ENCODE measurements at places on chromosomes 2 and 18.

DNA sequence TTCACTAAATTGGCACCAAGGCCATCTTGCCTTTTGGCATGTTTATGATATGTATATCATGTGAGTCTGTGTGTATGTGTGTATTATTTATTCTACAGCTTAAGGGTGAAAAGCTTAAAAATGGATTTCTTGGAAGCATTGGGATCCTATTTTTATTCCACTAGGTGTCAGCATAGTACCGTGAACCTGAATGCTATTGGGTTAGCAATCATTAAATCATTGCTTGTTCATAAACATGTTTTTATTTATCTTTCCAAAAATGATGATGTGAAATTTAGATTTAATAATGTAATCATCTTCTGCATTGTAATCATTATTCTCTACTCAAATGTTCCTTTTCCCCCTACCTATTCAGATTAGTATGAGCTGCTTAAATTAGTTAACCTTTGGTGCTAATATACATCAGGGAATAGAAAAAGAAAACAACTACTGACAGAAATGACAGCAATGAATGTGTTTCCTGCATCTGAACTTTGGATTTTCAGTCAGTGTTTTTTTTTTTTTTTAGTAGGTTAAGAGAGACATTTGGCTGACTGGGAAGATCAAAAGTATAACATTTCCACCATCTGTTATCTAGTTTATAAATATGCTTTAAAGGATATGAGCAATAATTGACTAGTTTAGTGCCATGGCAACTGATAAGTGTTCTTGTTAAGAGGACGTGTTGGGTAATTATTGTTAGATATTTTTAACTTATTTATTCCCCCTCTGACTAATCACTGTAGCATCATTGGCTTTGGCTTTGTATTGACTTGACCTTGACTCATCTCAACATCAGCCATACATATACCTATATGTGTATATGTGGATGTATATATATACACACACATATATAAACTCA, 14.1 kb upstream of the ZSWIM2 start:
- no peak for DNase-seq

- no peak for DNase-seq
Measured at GRCh38 chr2:8582191-8582590, 99.7 kb upstream of the ID2 start.

DNA sequence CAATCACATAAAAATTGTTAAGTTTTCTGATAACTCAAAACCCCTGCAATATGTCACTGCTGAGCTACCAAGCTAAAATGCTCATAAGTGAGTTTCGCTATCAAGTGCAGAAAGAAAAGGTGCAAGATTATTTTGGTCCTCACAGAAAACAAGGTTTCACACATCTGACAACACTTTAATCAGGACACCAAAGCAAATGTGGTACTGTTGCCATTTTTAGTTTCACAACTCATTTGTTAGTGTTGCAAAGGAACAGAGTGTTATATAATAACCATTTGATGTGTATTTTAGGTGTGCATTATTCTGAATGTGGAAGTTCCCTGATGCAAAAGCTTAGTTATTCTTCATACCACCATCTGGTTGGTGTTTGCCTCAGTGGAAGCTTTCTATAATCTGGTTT, 956.2 kb downstream of the DSC3 start:
- no peak for DNase-seq

- no peak for DNase-seq
Measured at GRCh38 chr2:67984600-67984999, 78.2 kb downstream of the C1D start.

- no peak for DNase-seq
Measured at GRCh38 chr2:223576873-223577272, 25.3 kb downstream of the SCG2 start.

DNA sequence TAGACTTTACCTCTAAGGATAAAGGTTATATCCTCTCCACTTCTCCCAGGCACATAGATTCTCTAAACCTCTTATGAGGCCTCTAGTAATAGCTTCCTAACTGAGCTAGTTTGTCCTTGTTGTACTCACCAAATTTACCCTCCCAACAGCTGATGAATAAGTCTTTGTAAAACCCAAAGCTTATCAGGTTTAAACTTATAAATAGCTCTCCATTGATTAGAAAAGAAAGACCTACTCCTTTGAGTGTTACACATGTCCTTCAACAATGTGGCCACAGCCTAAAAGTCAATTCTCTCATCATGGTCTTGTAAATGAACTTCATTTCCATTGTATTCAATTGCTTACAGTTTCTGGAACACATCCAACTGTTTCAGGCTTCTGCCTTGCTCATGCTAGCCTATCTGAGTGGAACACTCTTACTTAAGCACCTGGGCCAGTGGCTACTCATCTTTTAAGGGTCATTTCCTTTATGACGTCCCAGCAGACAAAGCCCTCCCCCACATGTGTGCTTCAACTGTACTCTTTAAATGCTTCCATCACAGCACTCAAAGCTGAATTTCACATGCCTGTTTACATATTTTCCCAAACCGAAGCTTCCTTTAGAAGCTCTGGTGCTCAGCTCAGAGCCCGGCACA, 131.6 kb downstream of the CDH2 start:
- no peak for DNase-seq

- no peak for DNase-seq
Measured at GRCh38 chr18:44321868-44322590, 358.7 kb upstream of the SETBP1 start.

GRCh38 chr2:36677996-36678605, 18.4 kb upstream of the VIT start:
- DNase-seq: no peak

DNA sequence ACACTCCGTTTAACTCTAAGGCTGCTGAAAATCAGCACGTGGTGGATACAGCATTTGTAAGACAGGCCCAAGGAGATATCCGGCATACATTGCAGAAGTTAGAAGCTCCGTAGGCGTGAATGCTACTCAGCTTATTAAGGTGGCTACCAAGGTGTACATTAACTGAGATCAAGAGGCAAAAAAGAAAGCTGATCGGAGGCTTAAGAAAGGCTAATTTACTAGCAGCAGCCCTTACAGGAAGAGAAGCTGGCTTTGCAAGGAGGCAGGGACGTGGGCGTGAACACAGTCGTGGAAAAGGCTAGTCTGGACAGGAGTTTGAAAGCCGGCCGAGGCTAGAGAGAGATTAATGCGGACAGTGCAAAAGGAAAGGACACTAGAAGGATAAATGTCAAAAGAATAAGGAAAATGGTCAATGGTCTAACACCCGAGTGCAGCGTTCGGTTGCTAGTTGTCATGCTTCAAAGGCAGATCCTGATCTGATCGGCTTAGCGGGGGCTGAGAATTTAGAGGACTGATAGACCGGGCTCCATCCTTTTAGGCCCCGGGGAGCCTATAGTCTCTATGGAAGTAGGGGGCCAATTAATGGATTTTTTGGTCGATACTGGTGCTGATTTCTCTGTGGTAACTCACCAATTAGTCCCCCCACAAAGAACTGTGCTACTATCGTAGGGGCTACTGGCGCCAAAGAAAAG, 45.6 kb upstream of the SELENOI start:
- no peak for DNase-seq

- no peak for DNase-seq
Measured at GRCh38 chr2:46320141-46320567, 22.9 kb downstream of the EPAS1 start.

- DNase-seq: no peak
Measured at GRCh38 chr18:11091746-11092145, 57.6 kb downstream of the PIEZO2 start.

GRCh38 chr2:160278101-160278878, 78.2 kb upstream of the ITGB6 start:
- DNase-seq: no peak

DNA sequence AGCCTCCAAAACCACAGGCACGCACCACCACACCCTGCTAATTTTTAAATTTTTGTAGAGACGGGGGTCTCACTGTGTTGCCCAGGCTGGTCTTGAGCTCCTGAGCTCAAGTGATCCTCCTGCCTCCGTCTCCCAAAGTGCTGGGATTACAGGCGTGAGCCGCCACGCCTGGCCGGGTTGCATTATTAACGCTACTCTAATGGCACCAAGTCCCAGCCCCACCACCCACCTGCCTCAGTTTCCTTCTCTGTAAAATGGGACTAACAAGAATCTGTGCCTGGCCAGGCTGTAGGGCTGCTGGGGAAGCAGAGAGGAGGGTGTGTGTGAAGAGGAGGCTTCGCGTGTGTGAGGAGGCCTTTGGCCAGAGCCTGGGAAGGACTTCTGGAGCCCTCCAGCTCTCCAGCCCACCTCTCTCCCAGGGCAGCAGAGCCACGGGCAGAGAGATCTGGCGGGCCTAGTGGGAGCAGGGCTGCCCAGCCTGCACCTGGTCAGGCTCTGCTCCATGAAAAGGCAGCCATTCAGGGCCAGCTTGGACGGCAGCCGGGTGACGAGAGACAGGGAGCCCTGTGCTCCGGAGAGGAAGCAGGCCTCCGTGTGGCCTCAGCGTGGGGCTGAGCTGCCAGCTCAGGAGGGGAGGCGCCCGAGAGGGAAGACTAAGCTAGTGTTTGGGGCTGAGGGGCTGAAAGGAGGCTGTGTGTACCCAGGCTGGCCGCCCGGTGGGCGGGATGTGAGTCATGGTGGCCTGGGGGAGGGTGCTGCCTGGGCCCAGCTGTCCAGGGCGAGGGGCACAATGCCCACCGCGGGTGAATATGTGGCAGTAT, 7.4 kb upstream of the B3GNT7 start:
- DNase-seq: peak; percentile 92

DNA sequence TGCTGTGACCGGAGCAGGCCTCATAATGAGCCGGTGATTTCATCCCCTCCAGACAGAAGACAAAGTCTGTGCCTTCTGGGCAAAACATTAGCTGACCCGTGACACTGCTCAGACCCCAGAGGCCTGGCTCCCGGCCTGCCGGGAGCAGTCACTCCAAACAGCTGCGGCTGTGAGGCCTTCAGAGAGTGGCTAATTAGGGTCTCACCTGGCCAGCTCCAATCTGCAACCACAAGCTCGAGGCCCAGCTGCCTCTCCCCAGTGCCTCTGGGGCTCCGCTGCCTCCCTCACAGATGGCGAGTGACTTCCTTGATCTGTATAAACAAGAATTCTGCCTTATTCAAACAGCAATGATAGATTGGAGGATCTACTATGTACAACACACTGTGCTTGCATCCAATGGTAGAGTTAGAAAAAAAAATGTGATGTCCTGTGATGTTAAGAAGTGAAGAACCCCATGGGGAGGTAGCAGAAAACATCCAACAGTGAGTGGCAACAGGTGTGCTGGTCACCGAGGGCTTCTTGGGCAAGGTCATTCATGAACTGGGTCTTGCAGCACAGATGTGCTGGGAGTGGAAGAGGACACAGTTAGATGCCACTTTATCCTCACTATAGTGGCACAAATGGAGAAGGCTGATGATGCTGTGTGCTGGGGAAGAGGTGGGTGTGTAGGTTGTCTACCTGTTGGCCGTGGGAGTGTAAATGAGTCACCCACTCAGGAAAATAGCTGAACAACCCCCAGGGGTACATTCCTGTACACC, 98.2 kb upstream of the ASAP2 start:
- DNase-seq: no peak

DNA sequence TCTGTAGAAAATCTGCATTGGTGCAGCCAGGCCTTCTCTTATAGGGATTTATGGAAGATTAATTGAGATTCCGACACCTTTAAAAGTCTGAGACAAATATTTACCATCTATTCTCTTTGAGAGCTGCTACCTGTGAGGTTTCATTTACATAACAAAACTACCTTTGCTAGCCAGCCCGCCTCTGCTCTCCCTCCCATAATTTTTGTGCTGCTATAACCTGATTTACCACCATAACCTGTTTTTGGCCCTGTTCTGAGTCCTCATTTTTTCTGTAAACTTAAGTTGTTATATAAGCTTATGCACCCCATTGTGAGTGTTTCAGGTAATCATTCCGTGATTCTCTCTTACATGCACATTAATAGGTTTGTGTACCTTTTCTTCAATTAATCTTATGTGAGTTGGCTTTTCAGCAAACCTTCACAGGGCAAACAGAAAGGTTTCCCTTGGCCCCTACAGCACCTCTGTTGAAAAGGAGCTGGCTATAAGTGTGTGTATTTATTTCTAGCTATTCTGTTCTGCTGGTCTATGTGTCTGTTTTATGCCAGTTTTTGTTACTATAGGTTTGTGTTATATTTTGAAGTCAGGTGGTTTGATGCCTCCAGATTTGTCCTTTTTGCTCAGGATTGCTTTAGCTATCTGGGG, 114.9 kb upstream of the XIRP2 start:
- no peak for DNase-seq

DNA sequence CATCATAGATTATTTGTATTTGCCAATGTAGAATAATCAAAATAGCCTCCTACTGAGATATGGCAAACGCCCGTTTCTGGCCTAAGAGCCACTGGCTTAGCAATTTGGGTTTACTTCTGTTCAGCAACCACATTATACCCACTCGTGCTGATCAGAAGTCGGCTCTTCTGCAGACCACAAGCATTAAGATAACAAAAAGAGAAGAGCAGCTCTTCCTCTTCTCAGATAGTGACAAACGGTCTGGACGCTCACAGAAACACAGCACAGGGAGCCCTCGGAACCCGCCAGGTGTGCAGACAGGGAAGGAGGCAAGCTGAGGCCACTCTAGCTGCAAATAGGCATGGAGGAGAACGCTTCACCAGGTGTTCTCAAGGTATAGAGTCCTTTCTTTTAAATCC, 164.0 kb downstream of the HDAC4 start:
- no peak for DNase-seq

GRCh38 chr2:241796209-241796608, 12.8 kb upstream of the NEU4 start:
- peak; percentile 67 for DNase-seq

GRCh38 chr18:1652018-1652417, 747.3 kb downstream of the ADCYAP1 start:
- no peak for DNase-seq

DNA sequence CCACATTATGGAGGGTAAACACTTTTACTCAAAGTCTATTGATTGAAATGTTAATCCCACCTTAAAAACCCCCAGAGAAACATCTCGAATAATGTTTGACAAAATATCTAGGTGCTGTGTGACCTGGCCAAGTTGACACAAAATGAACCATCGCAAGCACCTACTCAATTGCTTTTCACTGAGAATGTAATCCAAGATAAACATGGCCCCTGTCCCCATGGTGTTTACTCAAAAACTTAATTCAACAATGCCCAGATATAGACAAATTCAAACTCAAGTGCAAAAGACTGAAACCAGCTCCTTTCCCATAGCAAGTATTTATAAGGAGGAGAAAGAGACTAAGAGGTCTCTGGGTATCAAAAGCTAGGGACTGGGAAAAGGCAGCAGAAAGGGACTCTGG, 15.0 kb upstream of the ACMSD start:
- no peak for DNase-seq

DNA sequence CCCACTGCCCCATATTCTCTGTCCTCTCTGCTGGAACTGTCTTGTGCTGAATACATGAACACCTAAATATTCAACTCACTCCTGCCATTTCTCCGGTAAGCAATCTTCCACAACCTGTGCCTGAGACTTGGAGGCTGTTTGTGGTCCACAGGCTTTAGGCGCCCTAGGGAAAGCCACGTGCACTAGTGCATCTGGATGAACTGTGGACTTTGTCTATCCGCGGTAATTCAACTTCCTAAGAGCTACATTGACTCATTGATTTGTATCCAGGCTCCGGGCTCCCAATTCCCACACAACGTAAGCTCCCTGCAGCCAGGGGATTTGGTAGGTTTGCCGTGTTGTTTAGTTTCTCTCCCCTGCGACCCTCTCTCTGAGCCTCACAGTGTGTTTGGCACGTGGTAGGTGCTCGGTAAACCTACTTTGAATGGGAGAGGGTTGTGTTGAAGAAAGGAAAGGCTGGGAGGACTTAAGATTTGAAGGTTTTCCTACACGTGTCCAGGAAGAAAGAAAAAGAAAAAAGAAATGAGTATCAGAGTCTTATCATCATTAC, 718.2 kb downstream of the DPP10 start:
- DNase-seq: no peak

Data from posterior cingulate gyrus (tissue), 11 donors.